Stimulated activated CD4-positive, alpha-beta T cell treated with anti-CD3 and anti-CD28 coated beads, Interleukin-2, amount 100 ng/mL, for 24 hours (primary cell): ENCODE measurements at places on chromosomes 16 and 17.
A peak's percentile ranks its signal among the peaks of the same experiment; 100 is the strongest.

DNA sequence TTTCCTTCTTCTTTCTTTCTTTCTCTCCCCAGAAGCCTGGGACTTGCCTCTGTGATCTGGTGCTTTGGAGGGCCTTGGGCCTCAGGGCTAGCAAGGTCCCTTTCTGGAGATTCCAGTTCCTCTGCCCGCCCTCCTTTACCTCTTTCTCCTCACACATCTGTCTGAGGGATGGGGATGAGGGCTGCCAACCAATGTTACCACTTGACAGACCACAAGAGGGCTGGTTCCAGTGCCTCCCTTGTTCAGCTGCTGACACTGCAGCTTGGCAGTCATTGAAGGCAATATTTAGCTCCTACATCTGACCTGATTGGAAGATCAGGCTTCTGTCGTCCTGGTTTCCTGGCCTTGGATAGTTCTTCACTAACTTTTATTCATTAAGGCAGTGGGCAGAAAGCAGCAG, 3.6 kb upstream of the ZNF652 start:
- no peak for DNase-seq

GRCh38 chr17:45131616-45132319, 547 bp downstream of the PLCD3 start:
- DNase-seq, result peak; percentile 70

DNA sequence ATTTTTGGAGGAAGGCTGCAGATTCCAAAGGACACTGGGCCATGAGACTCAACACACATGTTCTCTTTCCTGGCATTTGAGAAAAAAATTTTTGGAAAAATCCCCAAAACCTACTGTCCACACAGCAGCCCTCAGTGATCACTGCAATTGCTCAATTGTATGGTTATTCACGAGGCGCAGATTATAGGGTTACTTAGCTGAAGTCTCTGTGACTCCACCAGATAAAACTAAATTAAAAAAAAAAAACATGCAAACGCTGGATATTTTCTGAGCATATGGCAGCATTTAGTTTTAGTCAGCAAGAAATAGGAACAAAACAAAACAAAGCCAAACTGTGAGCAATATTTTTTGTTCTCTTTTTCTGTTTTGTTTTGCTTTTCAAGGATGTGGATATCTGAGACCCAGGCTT, 83.8 kb upstream of the FAM20A start:
- no peak for DNase-seq

GRCh38 chr16:12793120-12793864, 10.4 kb downstream of the CPPED1 start:
- DNase-seq, result no peak

DNA sequence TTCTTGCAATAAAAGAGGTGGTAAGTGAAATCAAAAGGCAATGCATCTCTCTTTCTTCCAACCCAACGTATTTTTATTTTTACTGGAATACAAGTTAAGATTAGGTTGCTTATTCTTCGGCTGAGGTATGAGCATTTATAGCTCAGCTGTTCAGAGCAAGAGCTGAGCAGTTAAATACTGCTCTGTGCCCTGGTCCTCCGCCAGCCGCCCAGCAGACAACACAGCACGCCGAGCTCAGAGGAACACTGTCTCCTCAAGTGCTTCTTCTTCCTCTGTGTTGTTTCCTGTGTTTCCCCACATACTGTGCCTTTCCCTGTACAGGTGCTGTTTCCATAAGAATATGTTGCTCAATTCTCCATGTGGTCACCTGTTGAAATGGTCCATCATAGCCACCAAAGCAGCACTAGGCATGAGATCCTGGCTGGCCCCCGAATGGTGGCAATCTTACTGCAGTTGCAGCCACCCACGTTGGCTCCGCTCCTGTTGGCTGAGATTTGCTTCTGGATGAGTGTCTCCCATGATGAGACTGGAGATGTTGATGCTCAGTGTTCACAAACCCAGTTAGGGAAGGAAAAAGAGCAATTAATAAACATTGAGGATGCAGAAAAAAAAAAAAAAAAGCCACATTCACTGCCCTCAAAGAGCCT, 515.3 kb downstream of the GRIN2A start:
- no peak for DNase-seq

DNA sequence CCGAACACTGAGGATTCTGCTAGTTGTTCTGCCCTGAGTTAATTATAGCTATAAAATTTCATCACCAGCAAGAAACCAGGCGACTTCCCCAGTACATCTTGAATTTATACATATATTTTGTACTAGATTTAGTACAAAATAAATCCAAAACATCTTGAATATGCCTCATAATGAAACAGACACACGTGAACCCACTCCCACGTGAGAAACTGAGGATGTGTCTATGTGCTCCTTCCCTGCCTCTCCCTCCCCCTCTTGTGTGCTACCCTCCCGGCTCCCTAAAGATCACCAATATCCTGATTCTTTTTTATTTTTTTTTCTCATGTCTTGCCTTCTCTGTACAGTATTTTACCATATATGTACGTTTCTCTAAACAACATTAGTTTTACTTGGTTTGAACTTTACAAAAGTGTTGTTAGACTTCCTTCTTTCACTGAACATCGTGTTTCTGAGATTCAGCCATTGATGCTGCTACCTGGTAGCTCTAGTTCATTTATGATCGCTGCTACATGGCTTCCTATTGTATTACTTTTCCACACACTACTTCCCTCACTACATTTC, 1.1 kb upstream of the LCMT1 start:
- DNase-seq, result peak; percentile 44

DNA sequence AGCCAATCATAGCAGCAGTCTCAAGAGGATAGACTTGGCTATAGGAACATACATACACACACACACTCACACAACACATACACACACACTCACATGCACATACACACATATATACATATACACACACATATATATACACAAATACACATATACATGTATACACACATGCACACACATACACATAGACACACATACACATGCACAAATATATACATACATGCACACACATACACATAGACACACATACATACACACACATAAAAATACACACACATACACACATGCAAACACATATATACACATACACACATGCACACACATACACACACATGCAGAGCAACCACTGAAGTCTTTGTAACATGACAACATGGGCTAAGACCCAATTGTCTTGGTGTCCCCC, 19.7 kb downstream of the CBLN1 start:
- DNase-seq, result no peak

- peak; percentile 26 for DNase-seq
These were observed 651 bp downstream of the SHMT1 start for GRCh38 chr17:18362698-18363100.

- DNase-seq, result no peak
These were observed 9.0 kb upstream of the MRPL38 start for GRCh38 chr17:75913537-75914210.

DNA sequence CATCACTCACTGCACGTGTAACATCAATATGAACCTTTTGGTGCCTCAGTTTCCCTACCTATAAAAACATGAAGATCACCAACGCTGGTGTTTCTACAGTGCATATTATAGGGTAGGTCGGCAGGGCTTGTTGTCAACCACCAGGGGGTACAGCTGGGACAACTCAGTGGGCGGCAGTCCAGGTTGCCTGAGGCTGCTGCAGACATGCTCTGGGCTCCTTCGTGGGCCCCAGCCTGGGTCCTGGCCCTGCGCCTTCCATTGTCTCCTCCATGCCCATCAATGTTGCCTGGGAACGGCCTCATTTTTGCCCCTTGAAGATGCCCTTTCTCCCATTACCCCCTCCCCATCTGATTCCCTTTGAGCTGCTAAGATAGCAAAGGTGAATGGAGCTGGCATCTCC, 89.8 kb downstream of the GSG1L start:
- DNase-seq, result no peak

- no peak for DNase-seq
These were observed 41.1 kb upstream of the TANGO6 start for GRCh38 chr16:68802190-68802589.

GRCh38 chr17:75589919-75590303, 2.3 kb downstream of the MYO15B start:
- DNase-seq, result no peak

DNA sequence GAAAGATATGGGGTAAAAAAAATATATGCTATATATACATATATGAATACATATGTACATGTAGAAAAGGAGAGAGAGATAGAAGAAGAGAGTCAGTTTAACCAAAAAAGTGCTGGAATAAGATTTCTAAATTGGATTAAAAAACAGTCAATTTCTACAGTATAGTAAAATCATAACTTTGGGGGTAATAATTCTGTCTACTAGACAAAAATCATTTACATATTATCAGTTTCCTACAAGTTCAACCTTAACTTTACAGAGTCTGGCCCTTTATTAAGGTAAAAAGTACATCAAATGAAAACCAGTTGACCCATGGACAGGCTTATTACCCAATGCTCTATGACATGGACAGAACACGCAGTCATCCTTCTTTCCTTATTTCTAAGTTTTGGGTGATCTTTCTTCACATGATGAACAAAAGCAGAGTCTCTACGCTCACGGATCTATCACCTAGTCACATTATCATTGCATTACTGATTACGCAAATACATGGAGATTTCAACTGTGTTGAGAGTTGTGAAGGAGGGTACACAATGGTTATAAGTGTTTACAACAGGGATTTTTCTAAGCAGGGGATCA, 63.9 kb upstream of the SMIM36 start:
- DNase-seq, result no peak

GRCh38 chr17:32527146-32527545, 40.4 kb downstream of the CDK5R1 start:
- no peak for DNase-seq

DNA sequence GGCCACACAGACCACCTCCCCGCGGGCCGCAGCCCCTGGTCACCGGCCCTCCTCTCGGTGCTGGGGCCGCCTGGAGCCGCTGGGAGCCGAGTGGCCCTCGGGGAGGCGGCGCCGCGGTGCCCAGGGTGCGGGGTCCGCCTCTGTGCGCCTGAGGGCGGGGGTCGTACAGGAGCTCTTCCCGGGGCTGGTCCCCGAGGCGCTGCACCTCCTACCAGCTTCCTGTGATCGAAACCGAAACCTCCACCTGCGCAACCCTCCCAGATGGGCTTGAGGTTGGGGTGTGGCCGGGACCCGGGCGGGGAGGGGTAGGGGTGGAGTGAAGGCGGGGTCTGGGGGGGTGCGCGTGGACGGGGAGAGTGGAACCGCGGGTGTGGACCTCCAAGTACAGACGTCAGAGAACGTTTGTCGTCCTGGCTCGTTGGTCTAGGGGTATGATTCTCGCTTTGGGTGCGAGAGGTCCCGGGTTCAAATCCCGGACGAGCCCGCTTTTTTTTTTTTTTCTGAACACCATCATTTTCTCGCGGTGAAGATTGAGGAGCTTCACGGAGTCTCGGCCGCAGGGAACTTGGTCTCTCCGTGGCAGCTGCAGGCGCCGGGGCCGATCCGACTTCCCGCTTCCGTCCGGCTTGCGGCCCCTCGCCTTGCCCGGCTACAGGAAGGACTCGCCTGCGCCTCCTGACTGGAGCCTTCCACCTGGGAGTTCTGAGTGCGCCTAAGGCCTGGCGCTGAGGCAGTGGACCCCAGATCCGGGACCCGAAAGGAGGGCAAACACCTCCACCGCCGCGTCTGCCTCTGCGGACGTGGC, 23.9 kb downstream of the ZNF213 start:
- peak; percentile 85 for DNase-seq
